ENCODE measurements at places on chromosomes 12 and 14. TPM values are rescaled to one million over a fixed set of nuclear protein-coding genes. Genes with fewer than 3 reads are reported as not detected.

Gene PTHLH
- total RNA-seq: 14.2 TPM

Gene SLC4A8
- total RNA-seq: 1.5 TPM

Gene ADAM21
- not detected for total RNA-seq

Gene KIF5A
- 0.20 TPM for total RNA-seq

Gene KCNJ8
- 0.24 TPM for total RNA-seq

Gene GPHN
- 11.1 TPM for total RNA-seq

Gene KLRC1
- total RNA-seq: not detected

Gene BMAL2
- 17.4 TPM for total RNA-seq

Gene GPR65
- total RNA-seq: not detected

Gene LRRK2
- total RNA-seq: 1.5 TPM

Gene HSPA2
- total RNA-seq: 30.7 TPM

Gene SIX4
- 1.9 TPM for total RNA-seq

Gene PFKM
- total RNA-seq: 24.8 TPM

Gene FUT8
- total RNA-seq: 12.3 TPM

Gene RPGRIP1
- 0.28 TPM for total RNA-seq

Gene DPY19L2
- 1.4 TPM for total RNA-seq

Gene CCDC196
- total RNA-seq: not detected

Gene OVCH1
- not detected for total RNA-seq

Gene TCL1A
- total RNA-seq: not detected

Gene PTPN6
- total RNA-seq: 13.5 TPM

Gene KRT8
- 4,552 TPM for total RNA-seq

Gene RFLNA
- total RNA-seq: not detected

Gene REM2
- total RNA-seq: 0.34 TPM

Gene SSPN
- 0.37 TPM for total RNA-seq

Gene GARIN6
- total RNA-seq: not detected

Gene P2RX7
- total RNA-seq: not detected

Gene TAS2R8
- total RNA-seq: not detected

Gene GCH1
- total RNA-seq: 3.8 TPM

Gene PROX2
- total RNA-seq: not detected

Gene MSI1
- 1.0 TPM for total RNA-seq

Gene IFI27
- total RNA-seq: 1.4 TPM

Gene AICDA
- 0.17 TPM for total RNA-seq

Gene BATF
- not detected for total RNA-seq

Gene SLC7A8
- total RNA-seq: 1.9 TPM

Gene RGS6
- total RNA-seq: not detected

Gene GLT8D2
- 0.23 TPM for total RNA-seq

Gene TMEM63C
- 7.9 TPM for total RNA-seq

Gene DDIT3
- total RNA-seq: 23.8 TPM

Gene KRT74
- not detected for total RNA-seq

Gene KTN1
- total RNA-seq: 93.1 TPM

Gene RNF31
- 33.7 TPM for total RNA-seq

Gene CPNE6
- total RNA-seq: not detected

Gene NFE2
- total RNA-seq: 0.03 TPM

Gene CCDC175
- not detected for total RNA-seq

Gene IFNG-AS1
- not detected for total RNA-seq

Gene SOAT2
- 0.30 TPM for total RNA-seq

Gene AKT1
- 106 TPM for total RNA-seq

Gene SLC38A4
- total RNA-seq: 0.12 TPM

Gene NFATC4
- 0.07 TPM for total RNA-seq

Gene P2RX2
- not detected for total RNA-seq

Gene TRPV4
- 0.09 TPM for total RNA-seq
